DMS153 (cell line): ENCODE measurements at places on chromosomes 3 and 15.

DNA sequence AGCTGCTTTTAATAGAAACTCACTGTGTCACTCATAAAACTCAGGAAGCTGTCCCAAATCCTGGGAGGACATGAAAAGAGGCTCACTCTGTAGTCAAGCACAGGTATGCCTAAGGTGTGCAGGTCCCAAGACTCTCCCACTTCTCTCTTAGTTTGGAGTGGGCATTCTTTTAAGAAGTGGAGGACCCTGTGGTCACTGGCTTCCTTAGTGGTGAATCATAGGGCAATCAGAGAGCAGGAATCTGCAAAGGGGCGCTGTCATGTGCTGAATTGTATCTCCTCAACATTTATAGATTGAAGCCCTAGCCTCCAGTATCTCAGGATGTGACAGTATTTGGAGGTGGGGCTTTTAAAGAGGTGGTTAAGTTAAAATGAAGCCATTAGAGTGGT lies 47.2 kb upstream of the ZBTB38 start:
- DNase-seq: no peak

DNA sequence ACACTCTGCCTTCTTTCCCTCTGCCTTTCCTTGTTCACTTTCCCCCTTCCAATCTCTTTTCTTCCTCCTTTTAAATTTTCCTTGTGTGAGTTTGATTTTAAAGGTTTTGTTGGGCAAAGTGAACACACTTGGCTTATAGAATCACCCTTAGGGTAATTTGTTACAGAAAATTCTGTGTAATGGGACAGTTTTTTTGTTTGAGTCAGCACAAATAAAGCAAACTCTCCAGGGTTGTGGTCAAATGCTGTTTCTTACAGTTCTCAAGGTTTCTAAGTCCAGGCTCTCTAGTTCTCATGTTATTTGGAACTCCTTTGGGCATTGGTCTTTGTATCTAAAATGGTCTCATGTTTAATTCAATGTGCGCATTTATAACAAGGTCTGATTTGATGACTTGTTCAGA lies 307.1 kb downstream of the PTPRG start:
- no peak for DNase-seq

- DNase-seq: no peak
These were observed 20.6 kb upstream of the WWTR1 start for GRCh38 chr3:149678351-149678950.

GRCh38 chr15:74320352-74321247 lies 46.8 kb downstream of the CYP11A1 start:
- DNase-seq: peak; percentile 13

GRCh38 chr15:40769274-40770146 lies at the start of gene C15orf62:
Gene C15orf62, plus strand, starts transcription at chr15:40769980. Its CDS starts 516 bp downstream, at chr15:40770496.
- no peak for DNase-seq

DNA sequence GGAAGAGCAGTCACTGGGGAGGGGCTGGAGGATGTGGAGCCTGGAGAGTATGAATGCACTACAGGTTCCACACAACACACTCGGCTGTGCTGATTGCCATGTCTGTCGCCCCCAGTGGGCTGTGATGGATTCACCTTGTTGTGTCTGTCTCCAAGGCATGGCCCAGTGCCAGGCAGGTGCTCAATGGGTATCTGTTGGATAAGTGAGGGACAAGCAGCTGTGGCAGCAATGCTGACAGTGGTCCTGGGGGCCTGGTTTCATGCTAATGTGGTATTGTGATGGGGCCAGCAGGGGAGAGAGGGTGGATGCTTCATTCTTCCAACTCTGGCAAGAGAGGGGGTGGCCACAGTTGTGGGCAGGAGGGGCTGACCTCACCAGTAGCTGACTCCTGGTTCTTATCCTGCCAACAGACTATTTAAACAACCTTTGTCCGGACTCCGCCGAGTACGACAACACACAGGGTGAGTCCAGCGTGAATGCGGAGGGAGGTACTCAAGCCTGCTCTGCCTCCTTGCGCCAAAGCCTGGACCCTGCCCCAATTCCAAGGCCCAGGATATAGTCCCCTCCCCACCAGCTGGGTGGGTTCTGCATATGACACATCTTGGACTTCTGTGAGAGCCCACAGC lies 47.3 kb upstream of the NR2C2 start:
- DNase-seq: no peak

DNA sequence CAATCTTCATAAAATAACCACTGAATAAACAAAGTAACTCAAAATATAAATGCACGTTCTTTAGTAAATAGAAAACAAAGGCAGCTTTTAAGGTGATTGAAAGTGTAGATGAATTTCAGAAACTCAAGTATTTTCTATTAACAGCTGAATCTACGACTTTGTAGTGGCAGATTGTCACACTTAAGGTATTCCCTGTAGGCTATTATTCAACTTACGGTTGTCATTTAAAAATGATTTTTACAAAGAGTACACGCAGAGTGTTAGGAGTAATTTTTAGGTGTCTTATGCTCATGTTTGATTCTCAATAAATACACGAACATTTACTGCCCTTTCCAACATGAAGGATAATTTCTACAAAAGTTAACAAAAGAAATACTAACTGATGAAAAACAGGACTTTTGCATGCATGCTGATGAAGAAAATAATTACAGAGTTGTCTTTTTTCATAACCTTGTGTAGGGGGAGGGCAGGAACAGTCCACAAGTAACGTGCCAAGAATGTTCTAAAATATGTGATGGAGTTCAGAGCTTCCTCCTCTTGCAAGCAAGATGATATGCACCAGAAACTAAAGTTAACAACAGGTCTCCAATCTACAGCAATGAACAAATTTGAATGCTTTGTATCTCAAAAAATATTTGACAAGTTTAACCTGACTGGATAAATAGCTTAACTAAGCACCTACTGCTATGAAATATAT lies 16.7 kb downstream of the DCBLD2 start:
- DNase-seq: no peak
